SIG-M5 (cell line): ENCODE measurements at places on chromosomes 6 and 20.
A peak's percentile ranks its signal among the peaks of the same experiment; 100 is the strongest.

DNA sequence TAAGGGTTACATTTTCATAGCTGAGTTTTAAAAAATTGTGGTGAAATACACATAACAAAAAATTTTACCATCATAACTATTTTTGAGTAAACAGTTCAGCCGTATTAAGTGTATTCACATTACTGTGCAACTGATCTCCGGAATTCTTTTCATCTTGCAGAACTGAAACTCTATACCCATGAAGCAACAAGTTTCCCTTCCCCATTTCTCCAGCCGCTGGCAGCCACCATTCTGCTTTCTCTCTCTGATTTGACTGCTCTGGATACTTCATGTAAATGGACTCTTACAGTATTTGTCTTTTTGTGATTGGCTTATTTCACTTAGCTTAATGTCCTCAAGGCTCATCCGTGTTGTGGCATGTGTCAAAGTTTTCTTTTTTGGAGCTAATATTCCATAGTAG is 341.6 kb downstream of the QKI start:
- DNase-seq = peak; percentile 68

- no peak for DNase-seq
Measured at GRCh38 chr20:40680161-40680959, 8.7 kb downstream of the MAFB start.

DNA sequence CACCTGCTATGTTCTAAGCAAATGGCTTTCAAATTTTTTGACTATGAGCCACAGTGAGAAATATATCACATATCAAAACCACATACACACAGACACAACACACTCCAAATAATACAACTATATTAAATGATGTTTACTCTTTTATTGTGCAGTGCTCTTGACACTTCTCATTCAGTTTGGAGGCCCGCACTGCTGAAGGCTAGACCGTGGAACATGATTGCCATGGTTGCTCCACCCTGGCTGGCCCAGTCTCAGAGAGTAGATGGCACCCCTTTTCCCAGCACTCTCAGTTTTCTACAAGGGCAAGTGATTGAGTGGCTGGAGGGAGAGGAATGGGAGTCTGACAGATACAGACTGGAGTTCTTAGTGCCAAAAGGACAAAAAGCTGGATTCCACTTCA is 86.9 kb downstream of the SH3BGRL2 start:
- no peak for DNase-seq

GRCh38 chr6:34529665-34530327 is 26.3 kb downstream of the SPDEF start:
- DNase-seq = no peak

DNA sequence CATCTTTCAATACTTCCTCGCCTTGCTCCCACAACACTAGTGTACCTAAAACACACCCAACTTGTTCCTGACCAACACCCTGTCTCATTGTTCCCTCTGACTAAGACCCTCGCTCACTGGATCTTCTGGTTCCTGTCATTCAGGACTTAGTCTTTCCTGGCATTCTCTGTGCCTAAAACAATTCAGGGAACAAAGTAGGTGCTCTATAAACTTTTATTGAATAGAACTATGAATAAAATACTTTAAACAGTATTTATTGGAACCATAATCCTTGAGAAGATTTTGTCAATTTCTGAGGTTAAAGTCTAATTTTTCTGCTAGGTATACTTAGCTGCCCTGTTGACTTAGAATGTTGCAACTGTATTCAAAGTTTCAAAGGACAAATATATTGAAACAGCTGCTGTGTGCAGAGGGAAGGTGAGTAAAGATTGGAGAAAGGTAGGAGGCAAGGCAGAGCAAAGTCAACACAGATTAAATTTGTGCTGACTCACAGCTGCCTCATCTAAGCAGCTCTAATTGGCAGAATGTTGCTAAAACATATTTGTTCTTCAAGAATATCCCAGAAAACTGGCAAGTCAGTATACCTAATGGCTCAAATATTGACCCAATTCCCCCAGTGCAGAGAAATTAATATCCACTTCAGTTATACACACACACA is 37.6 kb downstream of the GSTA2 start:
- DNase-seq = no peak

DNA sequence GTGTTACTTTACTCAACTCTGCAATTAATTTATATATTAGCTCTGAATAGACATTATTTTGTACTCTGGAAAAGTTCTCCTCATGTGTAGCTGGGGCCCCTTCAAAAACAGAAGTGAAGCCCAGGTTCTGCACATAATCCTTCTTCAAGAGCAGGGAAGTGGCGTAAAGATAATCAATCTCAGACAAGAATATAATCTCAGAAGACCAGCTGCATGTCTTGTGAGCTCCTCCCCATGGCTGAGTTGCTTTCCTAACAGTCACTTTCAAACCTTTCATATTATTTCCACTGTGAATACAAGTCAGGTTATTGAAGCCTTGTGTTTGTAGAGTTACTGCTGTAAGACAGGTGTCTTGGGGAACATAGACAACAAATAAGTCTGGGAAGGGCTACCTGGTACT is 691.9 kb downstream of the RFPL4B start:
- no peak for DNase-seq

- peak; percentile 36 for DNase-seq
Measured at GRCh38 chr20:19943061-19943521, 74.1 kb upstream of the NAA20 start.

GRCh38 chr20:50248104-50248641 is 57.5 kb downstream of the CEBPB start:
- DNase-seq = no peak

GRCh38 chr20:2874456-2874855 is 1.2 kb downstream of the PTPRA start:
- no peak for DNase-seq
